ENCODE measurements at places on chromosomes 2 and 18. TPM values are rescaled to one million over a fixed set of nuclear protein-coding genes. Genes with fewer than 3 reads are reported as not detected.

DNA sequence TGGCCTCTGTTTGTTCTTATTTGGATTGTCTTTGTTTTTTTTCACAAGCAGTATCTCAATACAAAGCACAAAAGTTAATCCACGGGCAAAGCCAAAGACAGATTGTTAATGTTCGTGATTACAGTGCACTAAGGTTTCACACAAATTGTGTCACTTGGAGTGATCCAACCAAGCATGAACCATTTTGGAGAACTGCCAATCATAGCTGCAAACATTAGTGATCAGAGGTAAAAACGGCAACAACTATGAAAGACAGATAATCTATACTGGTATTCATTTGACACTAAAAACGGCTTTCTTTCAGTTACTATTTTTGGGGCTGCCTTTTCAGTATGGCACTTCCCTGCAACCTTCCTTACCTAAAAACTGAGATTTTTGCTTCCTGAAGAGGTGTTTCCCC, 213.1 kb upstream of the GULP1 start:
- DNase-seq, result no peak

- DNase-seq, result no peak
These were observed 135.1 kb upstream of the SMAD2 start for GRCh38 chr18:48065601-48065995.

GRCh38 chr2:238448031-238448955, 21.6 kb downstream of the ASB1 start:
- no peak for DNase-seq

GRCh38 chr18:34729740-34730355, 19.8 kb downstream of the DTNA start:
- DNase-seq, result no peak

DNA sequence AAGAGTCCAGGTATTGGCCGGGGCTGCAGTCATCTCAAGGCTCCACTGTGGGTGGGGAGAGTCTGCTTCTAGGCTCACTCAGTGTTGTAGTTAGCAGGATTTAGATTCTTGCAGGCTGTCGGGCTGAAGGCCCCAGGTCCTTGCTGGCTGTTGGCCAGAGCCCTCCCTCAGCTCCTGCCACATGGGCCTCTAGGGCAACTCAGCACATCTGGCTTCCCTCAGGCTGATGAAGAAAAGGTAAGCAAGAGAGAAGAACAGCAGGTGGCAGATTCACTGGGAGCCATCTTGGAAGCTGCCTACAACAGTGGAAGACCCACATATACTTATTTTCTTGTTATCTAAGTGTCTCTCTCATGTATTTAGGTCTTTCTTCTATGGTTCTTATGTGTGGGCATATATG, 4.3 kb downstream of the MRPS9 start:
- no peak for DNase-seq

DNA sequence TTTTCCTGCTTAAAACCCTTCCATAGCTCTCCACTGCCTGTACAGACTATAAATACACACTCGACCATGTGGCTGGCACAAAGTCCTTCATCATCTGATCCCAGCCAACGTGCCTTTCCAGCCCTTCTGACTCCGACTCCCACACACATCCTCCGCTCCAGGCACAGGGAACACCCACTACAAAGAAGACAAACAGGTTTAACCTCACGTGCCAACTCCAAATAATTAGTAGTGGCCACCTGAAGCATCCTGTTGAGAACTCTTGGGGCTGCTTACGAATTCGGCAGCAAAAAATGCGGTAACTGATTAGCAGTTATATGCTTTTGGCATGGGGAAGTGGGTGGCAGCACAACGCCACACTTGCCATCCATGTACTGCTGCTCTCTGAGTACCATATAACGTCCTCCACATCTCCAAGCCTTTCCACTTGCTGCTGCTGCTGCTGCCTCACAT, 12.1 kb downstream of the SPIRE1 start:
- DNase-seq, result no peak

GRCh38 chr2:231359948-231360347, 35.6 kb upstream of the B3GNT7 start:
- DNase-seq, result no peak

DNA sequence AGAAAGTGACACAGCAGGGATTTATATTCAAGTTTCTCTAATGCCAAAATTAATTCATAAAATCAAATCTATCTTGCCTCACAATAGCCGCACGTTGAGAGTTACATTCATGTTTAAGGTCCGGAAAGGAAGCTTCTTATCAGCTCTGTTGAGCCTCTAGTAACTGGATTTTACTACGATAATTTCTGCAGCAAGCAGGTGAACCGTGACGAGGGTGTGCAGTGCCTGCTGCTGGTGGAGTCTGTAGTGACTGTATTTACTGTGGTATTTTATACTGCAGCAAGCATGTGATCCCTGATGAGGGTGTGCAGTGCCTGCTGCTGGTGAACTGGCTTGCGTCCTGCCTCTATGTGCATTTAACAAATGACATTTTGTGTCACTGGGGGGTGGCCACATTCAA, 120.0 kb downstream of the SNTG2 start:
- no peak for DNase-seq

GRCh38 chr18:56112013-56112749, 524.2 kb upstream of the TCF4 start:
- no peak for DNase-seq

DNA sequence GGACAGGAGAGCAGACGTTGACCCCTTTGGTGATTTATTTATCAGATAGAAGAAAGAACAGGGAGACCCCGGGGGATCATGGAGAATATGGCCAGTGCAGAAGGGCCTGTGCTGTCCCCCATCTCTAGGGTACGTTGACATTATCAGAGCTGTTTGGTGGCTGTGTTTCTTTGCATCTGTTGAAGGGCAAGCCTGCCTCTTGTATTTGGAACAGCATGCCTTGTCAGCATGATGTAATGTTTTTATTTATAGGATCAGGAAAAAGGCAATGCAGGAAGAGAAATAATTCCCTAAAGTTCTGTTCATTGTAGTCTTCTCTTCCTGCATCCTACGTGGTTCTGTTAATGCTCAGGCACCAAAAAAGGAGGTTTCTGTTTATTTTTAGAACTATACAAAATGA, 49.8 kb upstream of the CABYR start:
- no peak for DNase-seq

GRCh38 chr2:55311444-55311870, 42.4 kb upstream of the MTIF2 start:
- no peak for DNase-seq

GRCh38 chr2:10217489-10218435, 84.9 kb upstream of the HPCAL1 start:
- DNase-seq, result no peak

DNA sequence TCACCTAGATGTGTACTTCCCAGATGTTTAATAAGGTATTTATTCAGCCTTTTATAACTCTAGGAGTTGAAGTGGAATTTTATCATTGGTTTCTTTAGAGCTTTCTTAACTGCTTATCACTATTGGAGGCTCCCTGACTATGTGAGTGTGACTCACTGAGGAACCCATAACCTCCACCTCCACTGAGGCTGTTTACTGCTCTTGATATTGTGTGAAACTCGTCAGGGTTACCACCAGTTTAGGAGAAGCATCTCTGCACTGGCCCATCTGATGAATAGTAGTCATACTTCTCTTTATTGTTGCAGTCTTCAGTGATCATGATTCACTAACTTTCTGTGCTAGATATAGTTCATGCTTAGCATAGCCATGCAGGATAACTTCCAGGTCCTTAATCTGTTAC, 79.6 kb upstream of the UBXN4 start:
- no peak for DNase-seq

GRCh38 chr2:10210336-10210735, 87.8 kb downstream of the RRM2 start:
- DNase-seq, result no peak

GRCh38 chr2:120111193-120111592, 98.3 kb downstream of the EPB41L5 start:
- no peak for DNase-seq

DNA sequence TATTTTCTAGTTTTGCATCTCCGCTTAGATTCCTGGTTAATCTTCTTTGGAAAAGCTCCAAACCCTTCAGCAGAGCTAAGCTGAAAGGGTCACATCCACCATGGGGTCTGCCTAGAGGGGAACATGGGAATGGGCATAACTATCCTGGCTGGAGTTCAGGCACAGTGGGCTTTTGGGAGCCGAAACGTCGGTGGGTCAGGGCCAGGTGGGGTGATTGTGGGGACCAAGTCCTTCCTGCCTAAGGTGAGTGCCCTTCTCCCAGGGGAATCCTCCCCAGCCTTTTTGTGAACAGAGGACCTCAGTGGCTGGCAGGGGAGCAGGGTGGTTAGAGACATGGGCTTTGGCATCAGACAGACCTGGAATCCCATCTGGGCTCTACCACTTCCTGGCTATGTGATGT, 60.3 kb downstream of the CELF4 start:
- no peak for DNase-seq

- DNase-seq, result no peak
These were observed 2.1 kb downstream of the DOCK10 start for GRCh38 chr2:225040142-225040541.

DNA sequence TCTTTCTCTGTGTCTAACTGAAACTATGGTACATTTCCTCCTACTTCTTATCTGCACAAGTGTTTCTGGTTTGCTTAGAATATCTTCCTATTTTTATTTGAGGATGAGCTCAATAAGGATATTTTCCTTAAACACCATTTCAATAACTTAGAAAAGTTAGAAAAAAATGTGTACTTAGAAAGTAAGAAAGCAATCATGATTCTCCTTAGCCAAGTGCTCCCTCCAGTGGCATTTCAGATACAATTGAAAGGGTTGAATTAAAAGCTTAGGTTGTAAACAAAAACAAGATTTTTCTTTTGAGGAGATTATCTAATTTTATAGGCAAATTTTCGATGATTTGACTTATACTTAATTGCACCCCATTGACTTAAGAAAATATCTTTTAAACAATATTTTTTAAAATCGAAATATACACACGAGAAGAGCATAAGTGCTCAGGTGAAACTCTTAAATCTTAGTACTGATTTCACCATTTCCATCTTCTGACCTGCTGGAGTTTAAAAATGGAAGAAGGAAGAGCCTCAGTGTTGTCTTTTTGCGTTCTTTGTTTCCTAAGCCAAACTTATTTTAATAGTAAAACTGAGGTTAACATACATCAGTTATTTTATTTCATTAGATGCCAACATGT, 26.9 kb downstream of the C18orf63 start:
- peak; percentile 54 for DNase-seq

GRCh38 chr2:101823347-101823791, 125.9 kb downstream of the MAP4K4 start:
- DNase-seq, result no peak

DNA sequence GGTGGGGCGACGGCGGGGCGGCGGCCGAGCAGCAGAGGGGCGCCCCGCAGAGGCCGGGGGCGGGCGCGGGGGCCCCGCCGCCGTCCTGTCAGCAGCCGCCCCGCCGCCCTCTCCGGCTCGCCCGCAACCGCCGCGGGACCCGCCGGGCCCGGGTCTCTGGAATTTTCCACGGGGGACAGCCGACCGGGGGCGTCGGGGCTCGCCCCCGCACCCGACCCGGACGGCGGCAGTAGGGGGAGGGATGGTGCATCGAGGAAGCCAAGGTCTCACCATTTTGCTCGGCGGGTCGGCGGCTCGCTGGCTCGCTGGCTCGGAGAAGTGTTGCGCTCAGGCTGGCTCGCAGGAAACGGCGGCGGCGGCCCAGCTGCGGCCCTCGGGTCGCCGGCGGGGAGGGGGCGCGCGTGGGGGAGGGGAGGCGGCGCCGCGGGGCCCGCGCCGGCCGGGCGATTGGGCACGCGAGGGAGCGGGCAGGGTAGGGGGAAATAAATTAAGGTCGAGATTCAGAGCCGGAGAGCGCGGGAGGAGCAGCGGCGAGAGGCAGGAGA, 405 bp downstream of the PPP3R1 start:
- no peak for DNase-seq

DNA sequence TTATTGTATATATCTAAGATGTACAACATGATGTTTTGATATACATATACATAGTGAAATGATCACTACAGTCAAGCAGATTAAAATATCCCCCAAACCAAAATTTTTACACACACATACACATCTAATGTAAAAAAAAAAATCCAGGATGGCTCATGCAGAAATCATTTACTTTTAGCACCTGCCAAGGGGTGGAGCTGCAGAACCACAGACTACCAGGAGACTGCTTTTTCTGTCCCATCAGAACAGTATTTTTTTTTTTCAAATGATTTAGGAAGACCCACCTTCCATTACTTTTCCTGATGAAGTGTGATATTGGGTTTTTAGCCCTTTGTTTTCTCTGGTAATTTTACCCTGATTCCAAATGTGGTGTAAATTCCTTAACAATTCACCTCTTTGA, 61.9 kb downstream of the AQP4 start:
- no peak for DNase-seq

VRK2 gene
- total RNA-seq, result 39.6 TPM

HMSD gene
- 1.3 TPM for total RNA-seq

ZNF396 gene
- 2.8 TPM for total RNA-seq

TMEM247 gene
- not detected for total RNA-seq

CRIM1 gene
- 290 TPM for total RNA-seq

XIRP2 gene
- total RNA-seq, result not detected

GALR1 gene
- total RNA-seq, result not detected

SLC25A12 gene
- 17.8 TPM for total RNA-seq

ASTL gene
- total RNA-seq, result 0.18 TPM

CABYR gene
- 29.4 TPM for total RNA-seq

WNT6 gene
- 8.1 TPM for total RNA-seq

SPEG gene
- total RNA-seq, result 3.4 TPM

PSTPIP2 gene
- 0.39 TPM for total RNA-seq

SERPINB10 gene
- not detected for total RNA-seq

BCL2 gene
- total RNA-seq, result 0.72 TPM

TXNDC2 gene
- 0.90 TPM for total RNA-seq

KIF1A gene
- 132 TPM for total RNA-seq

SGPP2 gene
- total RNA-seq, result 0.05 TPM

UNC80 gene
- total RNA-seq, result 0.08 TPM

SLC4A3 gene
- 13.5 TPM for total RNA-seq

Measured in Panc1 (cell line).